ENCODE measurements at places on chromosomes 2 and 18.
A peak's percentile ranks its signal among the peaks of the same experiment; 100 is the strongest.

- DNase-seq, result no peak
Measured at GRCh38 chr2:151637271-151637781, 97.0 kb downstream of the NEB start.

- DNase-seq, result no peak
Measured at GRCh38 chr2:144412709-144413108, 107.2 kb downstream of the ZEB2 start.

GRCh38 chr2:120452131-120452530 is 106.2 kb downstream of the INHBB start:
- DNase-seq, result peak; percentile 47

DNA sequence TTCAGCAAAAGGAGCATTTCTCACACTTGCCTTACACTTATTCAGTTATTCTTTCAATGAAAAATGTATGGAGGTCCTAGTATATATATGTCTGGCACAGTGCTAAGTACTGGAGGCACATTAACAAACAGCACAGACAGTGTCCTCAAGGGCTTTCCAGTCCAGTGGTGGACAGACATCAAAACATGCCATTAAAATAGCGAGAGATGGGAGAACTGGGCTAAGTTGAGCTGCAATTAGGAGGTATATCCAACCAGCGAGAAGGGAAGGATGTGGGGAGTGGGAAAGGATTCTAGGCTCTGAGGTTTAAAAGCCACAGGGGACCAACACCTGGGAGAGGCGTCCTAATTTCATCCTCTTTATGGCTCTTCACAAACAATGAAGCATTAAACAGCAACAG is 127.5 kb upstream of the TTC39C start:
- no peak for DNase-seq

DNA sequence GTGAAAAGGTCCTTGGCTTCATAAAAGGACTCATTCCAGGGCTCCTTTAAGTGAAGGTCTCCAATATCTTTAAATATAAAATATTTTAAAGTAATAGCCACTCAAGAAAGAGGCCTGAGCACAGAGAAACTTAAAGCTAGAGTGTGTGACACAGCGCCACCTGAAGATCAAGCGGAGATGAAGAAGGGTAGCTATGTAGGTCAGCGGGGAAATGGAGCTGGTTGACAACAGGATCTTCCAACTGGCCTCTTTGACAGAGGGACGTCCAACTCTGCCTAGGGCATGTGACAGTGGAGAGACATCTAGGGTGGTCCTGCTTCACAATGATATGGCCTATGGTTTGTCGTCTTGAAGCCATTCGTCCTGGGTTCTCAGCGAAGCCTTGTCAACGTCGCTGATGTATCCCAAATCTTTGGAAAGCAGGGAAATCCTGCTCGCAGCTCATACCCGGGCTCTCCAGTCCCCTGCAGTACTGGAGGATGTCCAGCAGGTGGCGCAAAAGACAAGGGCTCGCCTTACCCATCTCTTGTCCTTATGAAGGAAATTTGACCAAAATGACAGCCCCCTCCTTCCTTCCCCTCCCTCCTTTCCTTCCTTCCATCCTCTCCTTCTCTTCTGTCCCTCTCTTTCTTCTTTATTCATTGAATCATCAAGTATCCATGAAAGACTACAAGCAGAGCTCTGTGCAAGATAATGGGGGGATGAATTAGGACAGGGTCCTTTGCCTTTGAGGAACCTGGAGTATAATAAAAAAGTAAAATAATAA is 59.6 kb downstream of the LONRF2 start:
- peak; percentile 93 for DNase-seq

GRCh38 chr2:38074058-38074763 is 1.7 kb downstream of the CYP1B1 start:
- peak; percentile 58 for DNase-seq

DNA sequence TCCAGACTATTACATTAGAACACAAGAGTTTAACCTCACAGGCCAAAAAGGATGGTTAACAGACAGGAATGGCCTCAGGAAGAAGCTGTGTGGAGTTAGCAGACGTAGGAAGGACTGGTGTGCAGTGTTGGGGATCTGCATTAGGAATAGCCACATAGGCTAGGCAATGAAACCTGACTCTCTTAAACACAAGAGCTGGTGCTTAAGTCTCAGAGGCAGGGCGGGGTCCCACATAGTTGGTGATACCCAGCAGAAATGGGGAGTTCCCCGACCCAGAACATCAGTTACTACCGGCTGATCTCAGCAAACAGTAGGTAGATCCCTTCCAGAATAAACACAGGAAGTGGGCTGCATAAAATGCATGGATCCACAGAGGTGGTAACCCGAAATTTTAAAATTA is 64.1 kb downstream of the CCDC93 start:
- DNase-seq, result peak; percentile 68
